ENCODE measurements at places on chromosomes 6 and 20.
A peak's percentile ranks its signal among the peaks of the same experiment; 100 is the strongest.

- no peak for DNase-seq
Measured at GRCh38 chr6:123316733-123317323, 319.9 kb downstream of the TRDN start.

DNA sequence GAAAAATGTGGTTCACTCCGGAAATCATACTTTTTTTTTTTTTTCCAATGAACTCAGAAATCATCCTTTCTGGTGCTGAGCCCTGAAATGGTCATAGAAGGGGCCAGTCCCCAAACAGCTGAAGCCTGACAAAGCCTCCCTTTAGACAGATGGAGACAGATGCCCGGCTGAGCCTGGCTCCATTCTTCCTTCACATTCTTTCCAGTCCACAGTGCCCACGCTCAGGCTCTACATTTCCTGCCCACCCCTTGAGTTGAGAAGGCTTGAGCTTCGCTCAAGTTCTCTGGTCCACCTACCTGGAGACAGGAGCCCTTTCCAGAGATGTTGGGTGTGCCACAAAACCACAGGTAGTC is 41.2 kb downstream of the KCNK5 start:
- DNase-seq, result no peak

DNA sequence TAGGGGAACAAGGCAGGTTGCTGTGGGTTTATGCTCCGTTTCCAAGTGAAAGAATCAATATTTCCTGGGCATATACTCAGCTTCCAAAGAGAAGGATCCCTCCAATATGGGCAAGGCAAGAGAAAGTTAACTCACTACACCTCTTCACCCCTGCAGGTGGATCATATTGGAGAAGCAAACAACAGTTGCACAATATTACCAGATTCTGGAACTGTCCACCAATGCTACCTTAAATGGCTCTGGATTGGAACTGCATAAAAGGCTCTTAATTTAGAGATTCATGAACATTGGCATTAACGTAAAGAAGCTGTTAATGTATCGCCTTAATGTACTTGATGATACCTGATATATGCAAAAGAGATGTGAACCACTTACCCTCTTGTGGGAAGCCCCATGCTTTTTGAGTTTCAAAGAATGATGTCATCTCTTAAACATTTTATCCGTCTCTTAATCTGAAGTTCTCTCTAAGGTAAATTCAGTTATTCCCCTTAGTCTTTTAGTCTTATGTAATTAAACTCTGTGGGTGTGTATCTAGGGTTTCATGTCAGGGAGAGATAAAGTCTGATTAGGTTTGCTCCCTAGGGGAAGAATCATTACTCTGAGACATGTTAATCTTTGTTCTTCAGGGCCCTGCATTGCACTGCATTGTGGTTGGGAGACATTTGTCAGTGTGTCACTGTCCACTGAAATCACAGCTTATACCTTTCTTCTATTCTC is 99.5 kb downstream of the PHACTR1 start:
- DNase-seq, result no peak

DNA sequence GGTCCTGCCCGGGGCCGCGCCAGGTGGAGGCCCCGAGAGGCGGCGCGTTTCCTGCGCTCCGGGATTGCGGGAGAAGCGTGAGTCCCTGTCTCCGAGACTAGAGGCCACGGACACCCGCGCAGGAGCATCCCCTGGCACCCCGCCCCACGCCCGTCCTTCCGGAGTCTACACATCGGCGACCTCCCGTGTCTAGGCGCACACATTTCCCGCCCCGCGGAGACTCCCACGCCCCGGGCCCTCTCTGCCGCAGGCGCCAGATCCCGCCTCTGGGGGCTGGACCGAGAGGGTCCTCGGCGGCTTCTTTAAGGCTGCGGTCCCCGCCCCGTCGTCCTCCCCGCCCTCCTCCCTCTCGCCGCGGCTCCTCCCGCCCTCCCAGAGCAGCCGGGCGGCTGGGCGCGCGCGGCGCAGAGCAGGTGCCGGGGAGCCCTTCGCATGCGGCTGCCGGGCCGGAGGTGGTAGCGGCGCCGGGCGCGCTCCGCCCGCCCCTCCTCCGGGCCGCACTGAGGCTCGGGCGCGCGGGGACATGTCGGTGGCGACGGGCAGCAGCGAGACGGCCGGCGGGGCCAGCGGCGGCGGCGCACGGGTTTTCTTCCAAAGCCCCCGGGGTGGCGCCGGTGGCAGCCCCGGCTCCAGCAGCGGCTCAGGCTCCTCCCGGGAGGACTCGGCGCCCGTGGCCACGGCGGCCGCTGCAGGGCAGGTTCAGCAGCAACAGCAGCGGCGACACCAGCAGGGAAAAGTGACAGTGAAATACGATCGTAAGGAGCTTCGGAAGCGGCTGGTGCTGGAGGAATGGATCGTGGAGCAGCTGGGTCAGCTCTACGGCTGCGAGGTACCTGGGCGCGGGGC is at the start of gene PPP1R14C:
TSS of gene PPP1R14C (plus strand) at position 375 of the 846 bp plus-strand sequence. CDS start at position 524, 149 bp downstream.
- peak; percentile 6 for DNase-seq

- DNase-seq, result no peak
Measured at GRCh38 chr6:16832721-16833120, 71.5 kb upstream of the ATXN1 start.
